Activated naive CD4-positive, alpha-beta T cell (primary cell): ENCODE measurements at places on chromosomes 7 and 10.

- no peak for DNase-seq
These were observed 48.2 kb upstream of the CREB5 start for GRCh38 chr7:28364082-28364481.

DNA sequence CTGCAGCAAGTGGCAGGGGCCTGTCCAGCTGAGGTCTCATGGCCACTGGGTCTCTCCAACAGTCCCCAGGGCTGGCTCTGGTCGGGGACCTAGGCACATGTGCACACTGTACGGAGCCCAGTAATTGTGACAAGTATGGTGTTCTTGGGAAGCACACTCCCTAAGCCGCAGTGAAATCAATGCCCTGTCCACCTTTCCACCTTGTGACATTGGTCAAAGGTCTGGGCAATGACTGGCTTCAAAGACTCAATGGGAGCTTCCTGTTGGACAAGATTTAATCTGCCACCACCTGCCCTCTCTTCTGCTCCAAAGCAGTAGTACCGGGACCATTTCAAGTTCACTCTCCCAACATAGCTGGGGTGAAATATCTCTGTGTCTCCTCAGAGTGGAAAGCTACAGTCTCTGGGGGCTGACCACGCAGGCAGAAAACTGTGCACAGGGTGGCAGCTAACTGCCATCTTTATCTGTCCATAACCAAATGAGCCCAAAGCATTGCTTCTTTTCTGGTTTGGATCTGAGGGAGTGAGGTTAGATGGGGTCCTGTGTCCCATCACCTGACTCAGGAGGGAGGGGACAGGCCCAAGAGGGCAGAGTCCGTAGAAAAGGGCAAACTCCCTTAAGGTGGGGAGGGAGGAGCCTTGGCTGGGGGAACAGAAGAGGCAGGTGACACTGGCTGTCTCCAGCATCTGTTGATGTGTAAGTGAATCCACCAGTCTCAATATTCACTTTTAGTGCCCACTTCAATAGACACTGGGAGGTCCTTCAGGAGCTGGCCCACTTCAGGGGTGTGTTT is 307.7 kb downstream of the TNS3 start:
- no peak for DNase-seq

DNA sequence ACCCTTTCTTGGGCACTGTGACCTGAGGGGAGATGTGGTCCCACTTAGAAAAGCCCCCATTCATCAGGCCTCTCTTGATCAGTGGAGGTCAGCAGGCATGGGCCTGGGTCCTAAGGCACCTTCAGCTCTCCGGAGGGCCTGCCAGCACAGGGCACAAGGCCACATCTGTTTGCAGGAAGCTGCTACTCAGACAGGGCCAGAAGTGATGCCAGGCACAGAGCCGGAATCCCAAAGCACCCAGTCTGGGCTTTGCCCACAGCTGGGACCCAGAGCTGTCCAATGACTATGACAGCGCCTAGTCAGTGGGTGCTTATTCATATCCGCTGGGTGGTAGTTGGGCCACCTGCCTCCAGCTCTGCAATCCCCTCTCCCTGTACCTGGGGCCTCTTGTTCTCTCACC is 63.2 kb upstream of the ELN start:
- DNase-seq, result no peak

- DNase-seq, result no peak
These were observed 218.3 kb downstream of the FAM107B start for GRCh38 chr10:14556285-14556956.

- DNase-seq, result no peak
These were observed 80.1 kb upstream of the LRRC17 start for GRCh38 chr7:102832674-102833073.

DNA sequence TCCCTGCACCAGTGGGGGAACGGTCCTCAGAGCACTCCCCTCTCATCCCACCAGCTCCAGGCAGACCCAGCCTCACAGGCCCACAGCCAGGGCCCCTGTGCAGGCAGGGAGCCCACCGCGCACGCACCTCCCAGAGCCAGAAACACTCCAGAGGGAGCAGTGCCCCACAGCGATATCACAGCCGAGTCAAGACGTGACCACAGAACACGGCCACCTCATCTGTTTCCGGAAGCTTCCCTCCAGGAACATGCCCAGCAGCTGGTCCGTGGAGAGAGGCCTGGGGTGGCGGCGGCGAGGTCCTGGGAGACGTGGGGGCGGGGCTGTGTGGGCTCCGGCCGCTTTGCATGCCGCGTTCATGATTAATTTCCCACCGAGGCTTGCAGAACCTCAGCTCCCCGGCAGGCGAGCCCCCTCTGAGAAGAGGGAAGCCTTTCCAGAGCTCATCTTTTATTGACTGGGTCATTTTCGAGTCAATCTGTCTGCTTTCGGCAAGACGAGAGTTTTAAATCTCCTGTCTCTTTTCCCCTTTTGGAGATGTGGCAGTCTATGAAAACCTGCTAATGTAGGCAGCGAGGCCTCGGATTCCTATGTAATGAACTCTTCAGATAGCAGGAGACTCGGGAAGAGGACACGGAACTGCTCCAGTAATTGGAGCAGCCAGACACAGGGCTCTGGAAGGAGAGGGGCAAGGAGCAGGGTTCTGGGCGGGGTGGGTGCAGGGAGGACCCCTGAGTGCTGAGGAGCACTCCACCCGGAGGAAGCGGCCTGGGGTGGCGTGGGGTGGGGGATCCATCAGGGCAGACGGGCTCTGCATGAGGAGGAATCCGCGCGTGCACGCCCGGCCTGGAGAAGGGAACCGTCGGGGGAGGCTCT is 242.8 kb downstream of the ELFN1 start:
- DNase-seq, result no peak

- DNase-seq, result no peak
These were observed 207.9 kb downstream of the CACNA2D1 start for GRCh38 chr7:82235713-82236112.

DNA sequence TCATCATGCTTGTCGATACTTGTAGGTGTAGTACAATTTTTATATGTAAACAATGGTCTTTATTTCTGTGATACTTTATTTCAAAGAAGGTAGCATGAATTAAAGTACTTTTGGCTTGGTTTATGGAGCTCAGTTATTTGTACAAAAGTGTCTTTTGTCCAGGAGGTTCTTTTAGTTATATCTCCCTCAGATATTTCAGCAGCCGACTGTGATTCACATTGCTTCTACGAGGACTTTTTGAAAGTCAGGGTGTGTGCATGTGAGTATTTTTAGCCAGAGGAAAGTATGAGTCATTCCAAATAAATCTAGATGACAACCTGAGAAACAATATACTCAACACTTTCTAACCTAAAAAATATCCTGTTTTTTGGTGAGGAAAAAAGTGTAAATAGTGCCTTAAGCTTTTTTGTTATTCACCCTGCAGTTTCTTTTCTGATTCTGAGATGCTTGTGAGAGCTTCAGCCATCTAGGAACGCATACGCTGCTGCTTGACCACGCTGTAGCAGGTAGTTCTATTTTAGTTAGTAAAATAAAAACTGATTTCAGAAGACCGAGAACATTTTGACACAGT is 595 bp upstream of the SUN1 start:
- no peak for DNase-seq

- DNase-seq, result no peak
These were observed 156.7 kb downstream of the BTAF1 start for GRCh38 chr10:92080244-92080643.

- DNase-seq, result no peak
These were observed 595.5 kb downstream of the REEP3 start for GRCh38 chr10:64116707-64117106.

GRCh38 chr7:36955456-36956129 is 231.3 kb upstream of the AOAH start:
- DNase-seq, result no peak

DNA sequence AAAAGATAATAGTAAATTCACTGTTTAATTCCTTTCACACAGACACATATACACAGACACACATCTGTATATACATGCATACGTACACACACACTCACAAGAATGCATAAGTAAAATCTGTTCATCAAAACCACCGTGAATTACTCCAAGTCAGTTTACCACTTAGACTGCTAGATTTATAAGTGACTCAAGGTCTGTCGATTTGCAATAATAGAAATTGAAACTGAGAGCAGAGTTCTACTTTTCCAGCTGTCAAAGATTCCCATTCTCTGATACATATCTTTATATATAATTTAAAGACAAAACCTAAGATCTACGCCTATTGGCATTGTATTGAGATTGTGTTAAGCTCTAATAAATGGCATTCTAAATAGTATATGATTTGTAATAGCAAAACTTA is 9.9 kb upstream of the HGF start:
- no peak for DNase-seq

DNA sequence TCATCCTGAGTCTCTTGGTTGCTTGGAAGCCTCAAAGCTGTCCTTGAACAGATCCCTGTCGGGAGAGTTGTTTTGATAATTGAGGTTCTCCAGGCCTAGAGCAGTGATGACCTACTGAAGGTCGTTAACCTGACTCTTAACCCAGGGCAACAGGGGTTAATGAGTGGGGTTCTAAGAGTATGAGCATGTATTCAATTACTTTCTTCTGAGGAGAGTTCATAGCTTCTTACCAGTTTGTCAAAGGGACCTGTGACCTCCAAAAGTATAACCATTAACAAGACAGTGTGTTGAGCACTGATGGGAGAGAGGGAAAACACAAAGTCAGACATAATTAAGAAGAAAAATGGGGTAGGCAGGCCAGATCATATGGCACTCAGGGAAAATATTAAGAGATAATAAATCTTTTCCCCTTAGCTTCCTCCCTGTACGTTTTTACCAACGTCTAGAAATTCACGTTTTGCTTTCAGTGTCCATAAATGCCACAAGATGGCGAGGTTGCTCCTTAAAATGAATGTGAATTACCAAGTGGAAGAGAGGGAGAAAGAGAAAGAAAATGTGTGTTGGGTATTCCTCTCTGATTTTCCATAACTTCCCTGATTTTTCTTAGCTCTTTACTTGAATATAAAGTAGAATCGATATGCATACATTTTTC is 97.6 kb downstream of the SUGCT start:
- no peak for DNase-seq

DNA sequence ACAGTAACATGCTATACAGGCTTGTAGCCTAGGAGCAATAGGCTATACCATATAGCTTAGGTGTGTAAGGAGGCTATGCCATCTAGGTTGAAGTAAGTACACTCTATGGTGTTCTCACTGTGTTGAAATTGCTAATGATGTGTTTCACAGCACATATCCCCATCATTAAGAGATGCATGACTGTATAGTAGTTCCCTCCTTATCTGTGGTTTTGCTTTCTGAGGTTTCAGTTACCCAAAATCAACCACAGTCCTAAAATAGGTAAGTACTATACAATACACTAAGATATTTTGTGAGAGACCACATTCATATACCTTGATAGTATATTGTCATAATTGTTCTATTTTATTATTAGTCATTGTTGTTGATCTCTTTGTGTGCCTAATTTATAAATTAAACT is 12.7 kb downstream of the FZD1 start:
- DNase-seq, result no peak

DNA sequence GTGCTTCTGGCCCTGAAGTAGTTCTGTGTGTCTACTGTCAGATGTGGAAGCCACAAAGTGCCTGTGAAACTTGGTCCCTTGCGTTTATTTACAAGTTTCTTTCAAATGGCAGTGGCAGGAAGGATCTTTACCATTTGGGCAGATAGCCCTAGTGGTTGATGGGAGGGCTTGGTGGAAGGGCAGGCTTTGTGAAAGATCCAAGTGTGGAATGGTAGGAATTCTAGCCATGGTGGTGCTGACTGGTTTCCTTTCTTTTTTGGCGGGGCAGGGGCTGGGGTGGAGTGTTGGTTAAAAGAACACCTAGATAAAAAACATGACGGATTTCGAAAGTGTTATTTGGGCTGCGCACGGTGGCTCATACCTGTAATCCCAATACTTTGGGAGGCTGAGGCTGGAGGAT is 27.0 kb downstream of the AUTS2 start:
- no peak for DNase-seq

DNA sequence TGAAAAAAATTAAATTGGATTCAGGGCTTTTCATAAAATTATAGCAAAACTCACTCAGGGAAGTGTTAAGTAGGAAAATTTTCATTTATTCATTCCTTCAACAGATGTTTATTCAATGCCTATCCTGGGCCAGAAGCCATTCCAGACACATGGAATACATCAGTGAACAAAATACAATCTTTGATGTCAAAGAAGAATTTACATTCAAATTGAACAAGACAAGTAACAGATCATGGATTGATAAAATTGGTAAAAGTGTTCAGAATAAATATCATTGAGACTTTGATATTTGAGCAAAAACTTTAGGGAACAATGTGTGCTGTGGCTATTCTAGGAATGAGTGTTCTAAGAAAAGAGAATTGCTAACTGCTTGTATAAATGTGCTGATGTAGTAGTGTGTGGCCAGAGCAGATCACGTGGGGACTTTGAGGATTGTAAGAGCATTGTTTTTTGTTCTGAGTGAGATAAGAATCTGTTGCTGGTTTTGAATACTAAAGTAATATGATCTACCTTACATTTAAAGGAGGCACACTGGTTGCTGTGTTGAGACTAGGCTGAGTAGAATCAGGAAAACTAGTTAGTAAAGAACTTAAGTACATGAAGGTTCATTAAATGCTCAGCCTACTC is 957.2 kb downstream of the PCDH15 start:
- no peak for DNase-seq

- DNase-seq, result no peak
These were observed 775 bp downstream of the STARD3NL start for GRCh38 chr7:38178695-38179344.

DNA sequence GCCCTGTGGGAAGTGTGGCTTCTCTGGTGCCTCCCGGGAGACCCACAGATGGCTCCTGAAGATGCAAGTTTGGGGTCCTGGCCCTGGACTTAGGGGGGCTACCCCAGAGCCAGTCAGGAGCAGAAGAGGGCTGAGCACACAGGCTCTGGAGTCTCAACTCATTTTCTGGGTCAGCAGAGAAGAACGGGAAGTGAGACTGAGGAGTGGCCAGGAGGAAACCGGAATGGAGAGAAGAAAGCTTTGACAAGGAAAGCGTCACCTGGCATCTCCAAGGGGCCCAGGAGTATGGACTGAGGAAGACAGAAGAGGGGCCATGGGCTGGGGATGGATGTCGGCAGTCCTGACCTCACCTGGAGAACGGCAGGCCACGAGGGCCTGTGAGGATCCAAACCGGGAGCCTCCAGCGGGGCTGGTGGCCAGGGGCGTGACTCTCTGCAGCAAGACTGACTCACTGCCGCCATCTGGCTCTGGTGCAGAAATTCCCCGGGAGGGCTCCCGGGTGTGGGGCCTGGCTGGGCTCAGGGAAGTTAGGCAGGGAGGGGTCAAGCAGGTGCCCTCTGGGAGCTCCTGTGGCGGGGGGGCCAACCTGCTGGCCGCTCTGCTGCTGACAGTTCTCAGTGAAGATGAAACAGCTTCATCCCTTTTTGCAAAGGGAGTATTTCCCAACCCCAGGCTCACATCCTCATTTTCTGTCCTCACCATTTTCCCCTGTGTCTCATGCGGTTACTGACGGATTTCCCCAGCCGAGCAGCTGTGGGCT is 23.6 kb downstream of the DAGLB start:
- no peak for DNase-seq

DNA sequence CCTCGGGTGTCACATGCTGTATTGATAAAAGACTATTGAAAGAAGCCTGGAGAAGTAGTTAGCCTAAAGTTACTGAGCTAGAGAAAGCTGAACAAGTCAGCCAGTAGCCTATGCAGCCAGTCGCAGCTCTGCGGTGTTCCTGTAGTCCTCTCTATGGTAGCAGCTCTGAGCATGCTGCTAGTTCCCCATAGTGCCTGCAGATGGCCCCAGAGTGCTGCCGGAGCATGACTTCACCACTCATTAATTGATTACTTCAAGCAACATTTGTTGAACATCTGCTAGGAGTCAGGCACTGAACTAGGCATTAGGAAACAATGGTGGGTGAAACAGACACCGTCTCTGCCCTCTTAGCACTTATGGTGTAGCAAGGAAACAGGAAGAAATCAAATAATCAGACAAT is 422.7 kb downstream of the SORCS3 start:
- DNase-seq, result no peak

GRCh38 chr7:36224934-36225858 is 72.1 kb downstream of the EEPD1 start:
- no peak for DNase-seq
